Esophagus squamous epithelium (tissue), 5 donors: ENCODE measurements at places on chromosomes 6 and 20.

- DNase-seq = no peak
Observed at GRCh38 chr6:55058682-55059081, 115.6 kb upstream of the HCRTR2 start.

GRCh38 chr20:6178537-6178936 is 55.7 kb upstream of the FERMT1 start:
- DNase-seq = no peak

- no peak for DNase-seq
Observed at GRCh38 chr20:48411919-48412522, 415.8 kb downstream of the PREX1 start.

DNA sequence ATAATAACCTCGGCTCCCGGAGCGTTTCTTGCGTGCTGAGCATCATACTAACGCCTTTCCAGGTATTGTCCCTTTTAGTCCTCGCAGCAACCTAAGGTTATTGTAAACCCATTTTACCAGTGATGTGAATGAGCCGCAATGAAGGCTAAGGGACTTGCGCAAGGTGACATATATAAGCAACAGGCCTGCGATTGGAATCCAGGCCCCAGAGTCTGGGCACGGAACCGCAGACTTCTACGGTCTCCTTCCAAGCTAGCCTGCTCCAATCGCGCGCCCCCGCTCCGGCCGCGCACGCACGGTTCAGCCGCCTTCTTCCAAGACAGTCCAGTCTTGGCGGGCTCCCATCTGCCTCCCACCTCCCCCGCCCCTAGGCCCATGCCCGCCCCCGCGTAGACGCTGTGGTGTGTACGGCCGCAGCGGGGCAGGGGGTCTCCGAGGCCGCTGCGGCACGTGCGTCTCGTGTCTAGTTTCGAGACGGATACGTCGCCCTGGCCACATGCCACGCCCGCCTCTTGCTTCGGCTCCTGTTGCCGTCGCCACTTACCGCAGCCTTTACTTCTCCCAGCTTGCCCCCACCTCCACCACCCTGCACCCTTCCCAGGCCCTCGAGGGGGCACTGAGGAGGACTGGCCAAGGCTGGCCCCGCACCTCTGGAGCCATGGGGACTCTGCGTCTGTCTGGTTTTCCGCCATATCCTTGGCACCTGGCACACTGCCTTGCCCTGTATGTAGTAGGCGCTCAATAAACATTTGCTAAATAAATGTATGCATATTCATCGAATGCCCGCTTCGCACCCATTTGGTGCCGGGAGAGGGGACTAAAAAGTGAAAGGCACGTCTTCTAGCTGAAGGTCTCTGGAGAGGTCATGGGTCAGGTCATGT is 855 bp upstream of the GFOD1 start:
- DNase-seq = no peak

- no peak for DNase-seq
Observed at GRCh38 chr6:120410586-120410985, 923.7 kb downstream of the TBC1D32 start.

DNA sequence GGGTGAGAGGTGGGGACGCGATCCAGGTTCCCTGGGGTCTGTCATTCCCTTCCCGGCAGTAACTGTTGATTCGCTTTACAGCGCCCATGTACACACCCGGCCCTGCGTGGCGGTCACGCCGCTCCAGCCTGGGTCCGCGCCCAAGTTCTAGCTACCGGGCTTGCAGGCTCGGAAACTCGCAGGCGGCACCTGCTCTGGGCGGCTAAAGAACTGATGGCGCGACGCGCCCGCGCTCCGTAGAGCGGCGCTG is 1.4 kb upstream of the POU3F2 start:
- DNase-seq = no peak

- DNase-seq = no peak
Observed at GRCh38 chr6:3026791-3027626, 27.3 kb downstream of the NQO2 start.

GRCh38 chr20:2801286-2801728 is 880 bp upstream of the CPXM1 start:
- DNase-seq = no peak

- no peak for DNase-seq
Observed at GRCh38 chr6:23181356-23182110, 612.2 kb downstream of the HDGFL1 start.

DNA sequence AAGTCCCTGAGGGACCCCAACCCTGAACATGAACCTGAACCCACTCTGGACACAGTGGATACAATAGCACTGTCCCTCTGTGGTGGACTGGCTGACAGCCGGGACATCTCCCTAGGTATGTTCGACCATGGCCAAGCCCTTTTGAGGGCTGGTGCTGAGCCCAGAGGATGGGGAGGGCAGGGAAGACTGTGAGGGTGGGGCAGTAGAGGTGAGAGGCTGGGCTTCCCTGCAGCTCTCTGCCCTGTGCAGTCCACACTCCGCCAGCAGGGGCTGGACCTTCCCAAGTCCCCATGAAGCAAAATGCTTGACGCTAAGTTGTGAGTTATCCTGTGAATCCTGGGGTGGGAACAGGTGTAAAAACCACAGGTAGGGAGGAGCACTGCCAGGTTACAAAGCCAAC is 11.5 kb downstream of the LPIN3 start:
- DNase-seq = no peak

DNA sequence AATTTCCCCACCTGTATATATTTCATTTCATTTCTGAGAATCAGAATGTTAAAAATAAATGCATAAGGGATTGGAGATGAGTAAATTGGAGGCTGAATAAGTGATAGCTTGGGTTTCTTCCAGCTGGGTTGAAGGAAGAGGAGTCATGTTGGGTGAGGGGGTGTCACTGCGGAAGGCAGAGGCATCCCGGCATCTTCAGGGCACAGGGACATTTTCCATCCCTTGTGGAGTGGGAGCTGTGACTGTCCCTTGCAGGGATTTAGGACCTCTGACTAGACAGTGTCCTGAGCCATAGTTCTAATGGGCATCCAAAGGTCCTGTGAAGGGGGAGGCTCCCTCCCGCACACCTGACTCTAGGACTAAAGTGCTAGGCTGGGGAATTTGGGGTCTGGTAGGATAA is 2.1 kb downstream of the MCHR2 start:
- no peak for DNase-seq

- no peak for DNase-seq
Observed at GRCh38 chr6:129447198-129447565, 262.8 kb downstream of the ARHGAP18 start.

- no peak for DNase-seq
Observed at GRCh38 chr6:107600936-107601335, 111.0 kb downstream of the SOBP start.

GRCh38 chr6:14734416-14735340 is 511.2 kb upstream of the JARID2 start:
- DNase-seq = no peak

DNA sequence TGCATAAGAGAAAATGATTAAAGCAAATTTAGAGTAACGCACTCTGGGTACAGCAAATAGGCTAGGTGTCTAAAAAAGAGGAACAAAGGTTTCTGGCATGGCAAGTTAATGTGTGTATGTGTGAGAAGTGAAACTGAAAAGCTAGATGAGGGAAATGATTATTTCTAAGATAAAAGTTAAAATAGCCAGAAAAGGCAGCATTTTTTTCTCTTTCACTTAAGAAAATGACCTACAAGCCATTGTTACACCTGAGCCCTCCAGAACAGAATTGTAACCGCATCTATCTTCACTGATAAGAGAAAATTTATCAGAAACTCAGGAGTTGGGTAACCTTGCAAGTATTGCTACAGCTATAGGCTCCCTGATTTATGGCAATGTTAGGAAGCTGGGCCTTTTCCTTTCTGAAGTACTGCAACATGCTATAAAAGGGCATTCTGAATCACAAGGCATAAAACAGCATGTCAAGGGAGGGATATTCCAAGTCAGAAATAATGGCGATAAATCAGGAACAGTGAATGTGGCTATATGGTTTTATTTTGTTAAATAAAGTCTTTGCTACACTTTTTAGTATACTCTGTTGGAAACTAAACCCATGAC is 395.3 kb downstream of the TBC1D32 start:
- DNase-seq = no peak

- no peak for DNase-seq
Observed at GRCh38 chr6:143346004-143346403, 104.5 kb downstream of the ADAT2 start.

DNA sequence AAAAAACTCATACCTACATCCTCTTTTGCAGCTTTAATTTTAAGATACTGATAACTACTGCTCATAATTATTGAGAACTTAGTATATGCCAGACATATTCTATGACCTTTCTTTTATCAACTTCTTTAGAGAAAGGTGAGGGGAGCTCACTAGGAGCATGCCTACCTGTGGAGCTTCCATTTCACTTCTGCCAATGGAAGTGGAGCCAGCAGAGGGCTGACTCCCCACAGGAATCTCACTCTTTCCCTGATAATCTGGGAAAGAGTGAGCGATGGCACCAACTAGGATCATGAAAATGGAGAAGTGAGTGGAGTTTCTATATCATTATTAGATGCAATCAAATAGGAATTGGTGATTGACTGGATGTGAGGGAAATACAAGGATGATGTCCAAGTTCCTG is 484.9 kb downstream of the LMBRD1 start:
- no peak for DNase-seq

- DNase-seq = no peak
Observed at GRCh38 chr20:52994184-52994970, 22.2 kb downstream of the TSHZ2 start.

DNA sequence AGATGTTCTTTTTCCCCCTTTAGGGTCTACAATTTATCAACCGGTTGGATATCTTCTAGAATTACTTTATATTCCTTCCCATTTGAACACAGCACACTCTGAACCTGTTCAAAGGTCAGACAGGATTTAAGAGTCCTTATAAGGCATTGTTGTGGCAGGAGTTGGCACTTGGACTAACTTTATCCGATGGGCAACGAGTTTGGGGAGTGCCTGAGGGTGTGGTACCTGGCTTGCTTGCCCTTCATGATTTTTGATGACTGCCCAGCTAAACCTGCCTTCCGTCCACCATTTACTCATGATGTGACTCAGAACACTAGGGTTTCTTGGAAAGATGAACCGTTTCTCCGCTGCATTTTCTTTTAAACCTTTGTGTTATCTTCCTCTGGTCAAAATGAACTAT is 285.2 kb downstream of the FOXC1 start:
- no peak for DNase-seq

DNA sequence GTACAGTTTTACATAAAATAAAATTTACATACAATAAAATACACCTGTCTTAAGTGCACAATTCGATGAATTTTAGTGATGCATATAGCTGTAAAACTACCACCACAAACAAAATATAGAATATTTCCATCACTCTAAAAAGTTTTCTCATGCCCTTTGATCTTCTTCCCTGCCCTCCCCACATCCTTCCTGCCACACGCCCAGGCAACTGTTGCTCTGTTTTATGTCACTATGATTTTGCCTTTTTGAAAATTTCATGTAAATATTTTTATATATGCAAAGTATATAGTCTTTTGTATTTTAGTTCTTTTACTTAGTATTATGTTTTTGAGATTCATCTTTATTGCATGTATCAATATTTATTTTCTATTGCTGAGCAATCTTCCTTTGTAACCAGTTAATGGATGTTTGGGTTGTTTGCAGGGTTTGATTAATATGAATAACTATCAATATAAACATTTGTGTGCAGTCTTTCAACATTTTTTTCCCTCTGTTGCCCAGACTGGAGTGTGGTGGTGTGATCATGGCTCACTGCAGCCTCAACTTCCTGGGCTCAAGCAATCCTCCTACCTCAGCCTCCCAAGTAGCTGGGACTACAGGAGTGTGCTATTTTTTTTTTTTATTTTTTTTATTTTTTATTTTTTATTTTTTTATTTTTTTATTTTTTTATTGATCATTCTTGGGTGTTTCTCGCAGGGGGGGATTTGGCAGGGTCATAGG is 23.8 kb upstream of the SAMHD1 start:
- no peak for DNase-seq

DNA sequence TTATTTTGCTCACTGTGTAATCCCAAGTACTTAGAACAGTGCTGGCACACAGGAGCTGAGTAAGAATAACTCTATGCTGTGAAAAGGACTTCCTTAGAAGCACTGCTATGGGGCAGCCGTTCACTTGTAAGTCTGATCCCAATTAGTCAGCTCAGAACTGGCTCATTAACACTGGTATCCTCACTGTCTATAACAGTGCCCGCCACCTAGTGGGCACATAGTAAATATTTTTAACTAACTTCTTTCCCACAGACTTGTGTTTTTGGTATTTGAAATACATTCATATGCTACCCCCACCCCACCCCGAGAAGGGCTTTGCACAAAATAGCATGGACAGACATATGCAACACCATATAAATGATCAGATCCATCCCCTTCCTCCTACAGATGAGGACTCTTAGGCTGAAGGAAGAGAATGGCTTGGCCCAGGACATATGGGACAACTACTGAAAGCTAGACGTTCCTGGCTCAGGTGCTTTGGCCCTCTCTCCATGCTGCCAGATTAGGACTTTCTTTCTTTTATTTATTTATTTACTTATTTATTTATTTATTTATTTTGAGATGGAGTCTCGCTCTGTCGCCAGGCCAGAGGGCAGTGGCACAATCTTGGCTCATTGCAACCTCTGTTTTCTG is 47.1 kb downstream of the DST start:
- no peak for DNase-seq

- no peak for DNase-seq
Observed at GRCh38 chr6:107488875-107489635, 862 bp upstream of the SOBP start.

DNA sequence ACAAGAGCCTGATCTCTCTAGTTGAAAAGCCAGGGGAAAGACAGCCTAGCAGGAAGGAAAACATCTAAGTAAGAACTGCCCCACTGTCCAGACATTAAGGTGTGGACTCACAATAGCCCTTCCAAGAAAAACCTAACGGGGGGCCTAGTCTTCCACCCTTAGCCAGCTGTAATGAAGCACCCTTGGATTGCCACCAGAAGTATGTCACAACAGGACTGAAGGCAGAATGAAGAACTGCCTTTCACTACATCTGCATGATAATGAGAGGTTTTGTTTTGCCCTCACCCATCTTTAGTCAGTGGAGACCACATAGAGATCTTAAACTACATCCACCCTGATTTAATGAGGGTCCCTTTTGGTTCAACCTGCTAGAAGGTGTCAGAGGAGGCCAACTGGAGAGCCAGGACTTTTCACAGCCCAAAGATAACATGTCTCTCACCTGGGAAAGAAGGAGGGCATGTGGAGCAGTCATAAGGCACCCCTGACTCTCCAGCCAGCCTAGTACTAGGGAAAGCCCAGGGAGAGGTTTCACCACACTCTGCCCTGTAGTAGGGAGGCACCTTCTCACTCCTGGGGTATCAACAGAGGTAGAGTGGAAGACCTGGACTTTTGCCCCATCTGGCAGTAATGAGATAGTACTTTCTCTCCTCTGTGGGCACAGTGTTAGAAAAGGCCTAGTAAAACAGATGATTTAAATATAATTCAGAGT is 1017.4 kb upstream of the MANEA start:
- DNase-seq = no peak

- no peak for DNase-seq
Observed at GRCh38 chr20:33673114-33673409, 1.2 kb downstream of the NECAB3 start.

GRCh38 chr6:128389820-128390534 is 130.4 kb downstream of the PTPRK start:
- DNase-seq = no peak

DNA sequence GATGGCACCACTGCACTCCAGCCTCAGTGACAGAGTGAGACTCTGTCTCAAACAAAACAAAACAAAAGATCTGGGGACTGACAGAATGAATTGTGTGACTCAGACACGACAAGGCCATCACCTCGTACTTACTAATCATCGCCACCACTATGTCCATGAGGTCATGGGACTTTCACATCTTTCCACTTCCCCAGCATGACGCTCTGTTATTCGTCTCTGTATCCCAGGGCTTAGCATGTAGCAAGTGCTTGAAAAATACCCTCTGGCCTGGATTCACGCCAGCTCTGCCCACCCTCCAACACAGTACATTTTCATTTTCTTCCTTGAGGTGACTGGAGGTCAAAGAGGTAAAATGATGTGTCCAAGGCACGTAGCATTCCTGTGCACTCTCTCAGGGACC is 27.8 kb downstream of the FGD2 start:
- DNase-seq = no peak
